ENCODE measurements at places on chromosomes 1 and 21. TPM values are rescaled to one million over a fixed set of nuclear protein-coding genes. Genes with fewer than 3 reads are reported as not detected.

GRCh38 chr1:165895451-165895871, 68.0 kb downstream of the UCK2 start:
- H3K27me3 ChIP-seq: no peaks in the 10 kb centered on the region
- no peak overlapping the region for H3K27ac ChIP-seq
- no peaks in the 10 kb centered on the region for H3K36me3 ChIP-seq
- no peak overlapping the region for H3K4me3 ChIP-seq
- H3K4me1 ChIP-seq: no peaks in the 10 kb centered on the region

DNA sequence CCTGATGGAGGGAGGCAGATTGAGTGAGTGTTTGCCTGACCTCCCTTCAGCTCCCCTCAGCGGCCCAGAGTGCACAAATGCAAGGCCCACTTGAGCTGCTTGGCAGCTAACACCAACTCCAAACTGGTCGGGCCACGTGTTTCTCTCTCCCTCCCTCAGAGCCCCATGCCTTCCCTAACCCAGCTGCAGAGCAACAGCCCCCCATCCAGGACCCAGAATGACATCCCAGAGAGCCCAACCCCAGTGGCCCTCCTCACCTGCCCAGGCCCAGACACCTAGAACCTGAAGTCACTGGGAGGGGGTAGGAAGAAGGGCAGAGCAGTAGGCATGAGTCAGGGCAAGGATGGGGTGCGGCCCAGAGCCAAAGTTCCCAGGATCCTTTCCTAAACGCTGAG, 789 bp upstream of the S100A14 start:
- H3K27me3 ChIP-seq: no peaks in the 10 kb centered on the region
- H3K4me1 ChIP-seq: no peaks in the 10 kb centered on the region
- H3K4me3 ChIP-seq: no peak overlapping the region
- H3K27ac ChIP-seq: no peak overlapping the region
- H3K36me3 ChIP-seq: no peaks in the 10 kb centered on the region

GRCh38 chr21:43634618-43635017, 24.7 kb downstream of the HSF2BP start:
- no peak for DNase-seq
- no peak overlapping the region for H3K4me3 ChIP-seq
- no peaks in the 10 kb centered on the region for H3K4me1 ChIP-seq

Gene ARMH1
- total RNA-seq: 3.6 TPM

Data from prostate gland (tissue), 2 donors.